CD8-positive, alpha-beta memory T cell (primary cell): ENCODE measurements at places on chromosomes 5 and 9. TPM values are rescaled to one million over a fixed set of nuclear protein-coding genes. Genes with fewer than 3 reads are reported as not detected.

The ARL14EPL gene
- not detected for polyA plus RNA-seq

The SPRY4 gene
- not detected for polyA plus RNA-seq

The C5orf52 gene
- not detected for polyA plus RNA-seq

The BTNL8 gene
- not detected for polyA plus RNA-seq

The KIF20A gene
- polyA plus RNA-seq = 0.13 TPM

The CDH6 gene
- not detected for polyA plus RNA-seq

The SLC4A9 gene
- not detected for polyA plus RNA-seq

The GABRA1 gene
- polyA plus RNA-seq = not detected

The POC5 gene
- 16.9 TPM for polyA plus RNA-seq
